ENCODE measurements at places on chromosomes 2 and 18.

DNA sequence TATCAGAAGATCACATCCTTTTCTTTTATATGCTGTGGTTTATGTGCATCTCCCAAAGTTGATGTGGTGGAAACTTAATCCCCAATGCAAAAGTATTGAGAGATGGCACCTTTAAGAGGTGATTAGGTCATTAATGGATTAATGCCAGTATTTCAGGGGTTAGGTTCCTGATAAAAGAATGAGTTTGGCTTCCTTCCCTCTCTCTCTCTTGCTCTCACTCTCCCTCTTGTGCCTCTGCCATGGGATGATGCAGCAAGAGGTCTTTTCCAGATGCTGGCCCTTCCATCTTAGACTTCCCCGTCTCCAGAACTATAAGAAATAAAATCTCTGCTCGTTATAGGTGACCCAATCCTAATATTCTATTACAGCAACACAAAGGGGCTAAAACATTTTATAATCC, 85.0 kb downstream of the TTC27 start:
- DNase-seq = no peak

DNA sequence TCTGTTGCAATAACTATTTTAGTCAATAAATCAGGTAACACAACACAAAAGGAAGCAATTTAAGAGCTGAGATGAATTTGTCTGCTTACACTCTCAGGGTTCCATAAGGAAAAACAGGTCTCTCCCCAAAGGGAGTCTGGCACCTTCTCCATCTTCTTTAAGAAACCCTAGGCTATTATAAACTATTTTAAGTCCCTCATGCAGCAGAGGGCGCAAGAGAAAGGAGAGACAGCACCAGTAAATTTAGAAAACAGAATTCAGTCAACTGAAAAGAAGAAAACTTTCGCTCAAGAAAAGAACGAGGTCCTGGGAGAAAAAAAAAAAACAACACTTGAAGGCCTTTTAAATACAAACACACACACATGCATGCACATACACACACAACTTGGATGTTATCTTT, 19.1 kb downstream of the SULT1C4 start:
- no peak for DNase-seq

DNA sequence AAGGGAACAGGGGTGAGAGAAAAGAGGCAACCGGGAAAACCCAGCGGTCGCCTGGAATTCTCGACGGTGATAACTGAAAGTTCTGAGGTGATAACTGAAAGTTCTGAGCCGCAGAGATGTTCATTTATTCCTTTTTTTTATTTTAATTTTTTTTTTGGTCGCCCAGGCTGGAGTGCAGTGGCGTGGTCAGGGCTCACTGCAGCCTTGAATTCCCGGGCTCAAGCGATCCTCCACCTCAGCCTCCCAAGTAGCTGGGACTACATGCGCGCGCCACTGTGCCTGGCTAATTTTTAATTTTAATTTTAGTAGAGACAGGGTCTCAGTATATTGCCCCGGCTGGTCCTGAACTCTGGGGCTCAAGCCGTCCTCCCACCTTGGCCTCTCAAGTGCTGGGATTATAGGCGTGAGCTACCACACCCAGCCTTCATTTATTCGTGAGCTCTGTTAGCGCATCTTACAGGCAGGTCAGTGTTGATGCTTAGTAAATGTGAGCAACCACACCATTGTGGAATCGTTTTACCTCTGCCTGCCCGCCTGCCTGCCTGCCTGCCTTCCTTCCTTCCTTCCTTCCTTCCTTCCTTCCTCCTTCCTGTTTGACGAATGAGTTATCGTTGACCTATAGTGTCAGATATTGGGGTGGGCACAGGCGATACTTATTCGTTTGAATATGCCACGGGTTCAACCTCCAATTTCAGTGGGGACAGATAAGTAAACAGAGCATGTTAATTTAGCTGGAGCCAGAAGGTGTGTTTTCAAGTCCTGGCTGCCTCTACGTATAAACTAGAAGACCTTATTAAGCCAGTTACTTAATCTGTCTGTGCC, 557 bp upstream of the E2F6 start:
- no peak for DNase-seq

GRCh38 chr18:47944972-47945852, 14.8 kb upstream of the SMAD2 start:
- no peak for DNase-seq

DNA sequence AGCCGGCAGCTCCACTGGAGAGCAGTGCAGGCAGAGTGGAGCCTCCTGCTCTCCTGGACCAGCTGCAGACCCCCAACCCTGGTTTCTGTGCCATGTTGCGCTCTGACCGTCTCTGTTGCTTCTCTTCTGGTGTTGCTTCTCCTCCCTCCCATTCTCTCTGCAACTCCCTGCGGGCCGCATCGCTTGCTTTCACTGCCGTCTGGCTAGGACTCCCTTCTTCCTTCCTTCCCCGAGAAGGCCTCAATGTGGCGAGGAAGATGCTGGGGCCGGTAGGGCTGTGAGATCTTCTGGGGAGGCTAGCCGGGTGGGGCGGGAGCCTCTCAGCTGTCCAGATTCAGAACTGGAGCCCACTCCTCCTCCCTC, 6.2 kb downstream of the DNAJB2 start:
- no peak for DNase-seq

GRCh38 chr2:84676295-84676694, 160.0 kb downstream of the DNAH6 start:
- no peak for DNase-seq

DNA sequence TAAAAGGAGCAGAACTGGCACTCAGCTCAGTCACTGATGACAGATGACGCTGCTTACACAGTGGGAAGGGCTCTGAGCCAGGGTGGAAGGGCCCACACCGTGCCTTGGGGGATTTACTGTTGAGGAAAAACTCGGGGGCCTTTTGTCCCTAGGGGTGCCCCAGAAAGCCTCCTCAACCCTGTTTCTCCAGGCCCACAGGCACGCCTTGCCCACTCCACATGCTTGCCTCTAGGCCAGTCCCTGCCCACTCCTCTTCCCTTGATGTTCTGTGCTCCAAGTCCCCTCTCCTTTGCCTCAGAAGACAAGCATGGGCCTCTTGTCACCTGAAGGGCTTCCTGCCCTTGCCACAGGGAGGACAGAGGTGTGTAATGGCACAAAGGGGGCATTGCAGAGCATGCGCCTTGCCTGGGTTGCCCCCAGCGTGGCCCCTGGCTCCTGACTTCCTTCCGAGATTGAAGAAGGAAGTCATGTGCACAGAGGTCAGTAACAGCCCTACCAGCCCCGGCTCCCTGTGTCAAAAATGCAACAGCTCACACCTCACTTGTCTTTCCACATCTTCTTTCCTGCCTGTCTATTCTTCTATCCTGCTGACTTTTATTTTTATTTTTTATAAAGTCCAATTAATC, 65.1 kb downstream of the LIPG start:
- DNase-seq = no peak

DNA sequence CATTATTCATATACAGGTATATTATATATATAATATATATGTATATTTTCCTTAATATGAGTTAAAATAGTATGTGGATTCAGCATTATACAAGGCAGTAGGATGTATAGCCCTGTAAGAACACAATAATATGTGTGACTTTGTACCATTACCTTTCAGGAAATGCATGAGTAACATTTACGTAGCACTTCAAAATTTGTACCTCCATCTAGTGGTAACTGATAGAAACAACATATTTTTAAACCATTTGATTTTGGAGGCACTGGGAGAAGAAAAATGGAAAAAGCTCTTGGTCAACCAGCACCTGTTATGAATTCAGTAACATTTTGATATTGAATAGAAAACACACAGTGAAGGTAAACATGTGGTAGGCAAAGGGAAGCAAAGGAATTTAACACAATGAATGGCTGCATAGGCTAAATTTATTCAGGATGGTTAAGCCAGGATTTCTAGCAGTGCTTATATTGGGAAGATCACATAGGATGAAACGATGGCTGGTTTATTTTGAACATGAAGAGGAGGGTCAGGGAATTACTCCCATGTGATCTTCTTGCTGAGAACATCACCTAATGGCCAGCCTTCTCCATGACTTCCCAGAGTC, 565.5 kb downstream of the CCDC85A start:
- DNase-seq = no peak

DNA sequence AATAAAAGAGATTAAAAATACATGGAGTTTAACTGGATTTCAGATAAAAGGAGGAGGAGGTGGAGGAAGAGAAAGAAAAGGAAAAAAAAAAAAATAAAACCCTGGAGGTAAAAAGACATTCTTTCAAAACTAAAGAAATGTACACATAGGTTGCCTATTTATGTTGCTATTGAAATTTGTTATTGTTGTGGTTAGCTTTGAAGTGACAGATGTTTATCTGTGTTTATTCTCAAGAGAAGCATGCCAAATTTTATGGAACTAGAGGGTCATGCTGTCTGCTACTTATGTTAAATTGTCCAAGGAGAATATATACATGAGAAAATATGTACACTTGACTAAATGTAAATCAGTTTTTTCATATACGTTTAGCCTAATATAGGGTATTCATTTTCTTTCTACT, 653.2 kb downstream of the DCDC2C start:
- DNase-seq = no peak

GRCh38 chr2:195509551-195509950, 147.5 kb upstream of the SLC39A10 start:
- DNase-seq = no peak

GRCh38 chr18:58769321-58769720, 95.4 kb upstream of the ZNF532 start:
- no peak for DNase-seq

DNA sequence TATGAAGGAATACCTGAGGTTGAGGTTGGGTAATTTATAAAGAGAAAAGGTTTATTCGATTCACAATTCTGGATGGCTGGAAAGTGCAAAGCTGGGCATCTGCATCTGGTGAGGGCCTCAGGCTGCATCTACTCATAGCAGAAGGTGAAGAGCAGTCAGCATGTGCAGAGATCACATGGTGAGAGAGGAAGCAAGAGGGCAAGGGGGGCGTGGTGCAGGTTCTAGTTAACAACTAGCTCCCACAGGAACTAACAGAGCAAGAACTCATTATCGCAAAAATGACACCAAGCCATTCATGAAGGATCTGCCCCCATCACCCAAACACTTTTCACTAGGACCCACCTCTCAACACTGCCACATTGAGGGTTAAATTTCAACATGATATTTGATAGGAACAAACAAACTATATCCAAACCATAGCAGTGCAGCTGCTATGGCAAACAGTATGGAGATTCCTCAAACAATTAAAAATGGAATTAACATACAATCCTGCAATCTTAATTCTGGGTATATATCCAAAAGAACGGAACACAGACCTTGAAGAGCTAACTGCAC, 72.8 kb upstream of the LDLRAD4 start:
- no peak for DNase-seq

GRCh38 chr2:45823723-45824206, 172.3 kb downstream of the PRKCE start:
- DNase-seq = peak; percentile 58

- DNase-seq = no peak
Observed at GRCh38 chr2:79131687-79132086, 11.4 kb downstream of the REG1A start.

DNA sequence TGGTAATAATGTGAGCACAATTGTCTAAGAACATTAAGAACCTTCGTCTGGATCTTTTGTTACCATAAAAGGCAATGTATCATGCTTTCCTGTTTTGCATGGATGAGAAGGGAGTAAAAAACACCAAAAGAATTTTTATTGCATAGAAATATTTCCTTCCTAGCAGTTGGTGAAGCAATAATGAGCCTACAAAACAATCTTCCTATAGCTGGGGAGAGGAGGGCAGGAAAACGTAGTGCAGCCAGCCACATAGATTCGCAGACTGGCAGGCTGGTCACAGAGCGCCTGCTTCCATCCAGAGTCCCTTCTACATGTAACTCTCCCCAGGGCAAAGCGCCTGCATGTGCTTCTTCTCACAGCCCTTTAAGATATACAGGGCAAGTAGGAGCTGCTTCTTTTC, 190.4 kb downstream of the BABAM2 start:
- no peak for DNase-seq

DNA sequence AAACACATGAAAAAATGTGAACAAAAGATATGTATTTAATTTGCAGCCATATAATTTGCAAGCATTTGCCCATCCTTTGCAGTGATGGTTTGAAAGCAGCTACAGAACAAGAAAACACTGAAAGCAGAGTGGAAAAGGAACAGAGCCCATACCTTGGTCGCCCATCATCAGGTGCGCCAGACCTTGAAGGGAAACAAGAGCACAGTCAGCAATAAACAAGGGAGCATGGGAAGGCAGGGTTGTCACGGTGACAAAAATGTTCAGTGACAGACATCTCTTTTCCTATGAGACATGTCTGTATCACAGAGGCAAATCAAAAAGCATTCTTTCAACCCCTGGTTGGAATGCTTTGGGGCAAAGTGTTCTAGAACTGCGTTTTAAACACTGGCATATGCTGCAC, 109.4 kb downstream of the NRXN1 start:
- DNase-seq = no peak

DNA sequence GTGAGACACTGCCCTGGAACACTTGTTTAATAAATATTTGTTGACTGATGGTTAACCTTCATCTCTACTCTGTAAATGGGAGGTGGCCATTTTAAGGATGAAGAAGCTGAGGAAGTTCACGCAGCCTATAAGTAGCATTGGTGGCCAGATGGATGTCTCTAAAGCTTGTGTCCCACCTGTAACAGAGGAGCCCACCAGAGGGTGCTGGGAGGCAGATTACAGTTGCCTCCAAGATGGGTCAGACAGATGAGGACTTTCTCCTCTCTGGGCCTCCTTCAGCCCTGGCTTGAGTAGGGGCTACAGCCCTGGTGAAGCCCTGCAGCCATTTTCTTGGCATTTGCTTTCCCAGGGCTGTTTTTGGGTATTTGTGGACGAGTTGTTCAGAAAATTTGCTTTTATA, 45.0 kb upstream of the MCFD2 start:
- no peak for DNase-seq

DNA sequence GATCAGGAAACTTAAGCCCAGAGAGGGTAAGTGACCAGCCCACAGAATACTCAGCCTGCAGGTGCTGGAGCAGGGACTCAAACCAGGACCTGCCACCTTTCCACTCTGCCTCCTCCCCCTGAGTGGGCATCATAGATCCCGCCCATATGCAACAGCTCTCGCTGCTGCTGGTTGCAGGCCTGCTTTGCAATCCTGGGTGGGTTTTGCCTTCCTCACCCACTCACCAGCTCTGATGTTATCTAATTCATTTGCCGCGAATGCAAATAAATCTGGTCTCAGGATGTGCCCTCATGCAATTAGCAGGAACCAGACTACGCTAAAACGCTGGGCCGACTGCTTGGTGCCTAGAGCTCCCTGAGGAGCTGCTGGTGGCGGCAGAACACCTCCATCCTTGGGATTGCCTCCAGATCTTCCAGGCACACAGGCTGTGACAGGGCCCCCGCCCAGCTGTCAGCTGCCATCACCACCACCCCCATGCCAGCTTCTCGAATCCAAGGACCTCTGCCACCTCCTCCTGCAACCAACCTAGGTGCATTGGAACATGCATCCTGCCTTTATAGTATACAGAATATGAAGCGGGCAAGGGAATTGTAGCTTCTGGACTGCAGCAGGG, 28.8 kb downstream of the CNGA3 start:
- no peak for DNase-seq

- DNase-seq = no peak
Observed at GRCh38 chr18:36126668-36127067, 2.5 kb downstream of the SLC39A6 start.

- no peak for DNase-seq
Observed at GRCh38 chr2:113117541-113118262, 9.7 kb upstream of the IL1RN start.

Measured in amygdala (tissue), 56 donors.